Urothelium cell line (cell line): ENCODE measurements at places on chromosomes 16 and 17.

GRCh38 chr16:66335704-66336329, 30.7 kb upstream of the CDH5 start:
- DNase-seq: peak; percentile 83

- peak; percentile 48 for DNase-seq
Observed at GRCh38 chr17:80068301-80069222, 32.1 kb downstream of the CCDC40 start.

GRCh38 chr17:38352245-38353085, 821 bp downstream of the SOCS7 start:
- peak; percentile 25 for DNase-seq

DNA sequence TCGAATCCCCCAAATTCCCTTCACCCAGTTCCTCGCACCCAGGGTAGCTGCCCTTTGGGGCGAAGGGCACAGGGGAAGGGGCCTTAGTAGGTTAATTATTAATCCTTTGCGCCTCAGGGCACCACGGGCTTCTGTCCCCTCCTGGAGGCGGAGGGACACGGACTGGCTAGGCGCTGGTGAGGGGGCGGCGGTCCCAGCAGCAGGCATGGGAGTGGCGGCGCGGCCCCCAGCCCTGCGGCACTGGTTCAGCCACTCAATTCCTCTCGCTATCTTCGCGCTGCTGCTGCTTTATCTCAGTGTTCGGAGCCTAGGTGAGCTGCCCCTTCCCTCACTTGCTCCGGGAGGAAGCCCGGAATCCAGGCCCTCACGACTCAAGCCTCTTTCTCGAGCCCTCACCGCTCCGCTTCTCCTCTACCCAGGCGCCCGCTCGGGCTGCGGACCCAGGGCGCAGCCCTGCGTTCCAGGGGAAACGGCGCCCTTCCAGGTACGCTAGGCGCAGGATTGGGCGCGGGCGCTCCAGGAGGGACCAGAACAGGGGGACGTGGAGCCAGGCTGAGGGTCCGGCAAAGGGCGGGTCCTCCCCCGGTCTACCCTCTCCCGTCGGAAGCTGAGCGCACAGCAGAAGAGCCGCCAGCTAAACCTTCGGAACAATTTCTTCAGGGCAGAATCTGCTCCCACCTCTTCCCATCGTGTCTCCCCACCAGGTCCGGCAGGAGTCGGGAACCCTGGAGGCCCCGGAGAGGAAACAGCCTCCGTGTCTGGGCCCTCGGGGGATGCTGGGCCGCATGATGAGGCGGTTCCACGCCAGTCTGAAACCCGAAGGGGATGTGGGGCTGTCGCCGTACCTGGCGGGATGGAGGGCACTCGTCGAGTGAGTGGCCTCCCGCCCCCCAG, at the start of gene GLTPD2:
Gene GLTPD2 (plus strand): TSS at position 158 of the 894 bp plus-strand sequence. CDS start 48 bp downstream, at position 206.
- no peak for DNase-seq

GRCh38 chr17:71472809-71473789, 647.7 kb upstream of the SOX9 start:
- peak; percentile 78 for DNase-seq

DNA sequence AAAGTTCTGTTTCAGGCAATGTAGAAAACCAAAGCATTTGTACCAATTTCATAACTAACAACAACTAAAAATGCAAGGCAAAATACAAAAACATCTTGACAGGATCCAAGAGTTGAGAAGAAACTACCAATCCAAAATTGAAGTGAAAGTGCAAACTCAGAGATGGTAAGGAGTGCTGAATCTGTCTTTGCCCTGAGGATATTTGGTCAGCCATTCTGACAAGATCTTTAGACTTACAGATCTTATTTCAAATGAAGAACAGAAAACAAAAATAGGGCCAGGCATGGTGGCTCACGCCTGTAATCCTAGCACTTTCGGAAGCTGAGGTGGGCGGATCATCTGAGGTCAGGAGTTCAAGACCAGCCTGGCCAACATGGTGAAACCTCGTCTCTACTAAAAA, 412.8 kb downstream of the ZFHX3 start:
- DNase-seq: no peak

GRCh38 chr17:2282297-2282873, 21.2 kb downstream of the SMG6 start:
- peak; percentile 34 for DNase-seq

DNA sequence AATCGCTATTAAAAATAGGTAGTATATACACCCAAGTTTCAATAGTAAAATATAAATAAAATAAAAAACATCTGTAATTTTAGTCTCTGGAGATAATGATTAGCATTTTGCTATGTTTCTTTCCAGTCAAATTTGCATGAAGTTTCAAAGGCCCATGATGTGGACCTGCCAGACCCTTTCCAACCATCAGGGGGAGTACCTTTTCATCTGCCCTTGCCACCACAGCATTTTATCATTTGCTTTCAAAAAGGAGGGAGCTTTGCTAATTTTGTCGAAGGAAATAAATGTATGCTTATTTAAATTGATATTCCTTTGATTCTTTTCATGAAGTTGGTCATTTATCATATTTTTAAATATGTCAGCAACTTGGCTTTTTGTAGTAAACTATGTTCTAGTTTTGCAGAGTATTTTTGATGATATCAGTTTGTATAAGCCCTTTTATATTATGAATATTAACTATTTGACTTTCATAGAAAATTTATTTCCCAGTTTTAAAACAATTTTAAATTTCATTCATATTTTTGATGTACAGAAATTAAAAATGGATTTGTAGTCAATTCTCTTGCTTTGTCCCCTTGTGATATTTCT, 115.2 kb upstream of the NETO2 start:
- peak; percentile 35 for DNase-seq

GRCh38 chr17:57113656-57114055, 28.6 kb downstream of the AKAP1 start:
- no peak for DNase-seq

DNA sequence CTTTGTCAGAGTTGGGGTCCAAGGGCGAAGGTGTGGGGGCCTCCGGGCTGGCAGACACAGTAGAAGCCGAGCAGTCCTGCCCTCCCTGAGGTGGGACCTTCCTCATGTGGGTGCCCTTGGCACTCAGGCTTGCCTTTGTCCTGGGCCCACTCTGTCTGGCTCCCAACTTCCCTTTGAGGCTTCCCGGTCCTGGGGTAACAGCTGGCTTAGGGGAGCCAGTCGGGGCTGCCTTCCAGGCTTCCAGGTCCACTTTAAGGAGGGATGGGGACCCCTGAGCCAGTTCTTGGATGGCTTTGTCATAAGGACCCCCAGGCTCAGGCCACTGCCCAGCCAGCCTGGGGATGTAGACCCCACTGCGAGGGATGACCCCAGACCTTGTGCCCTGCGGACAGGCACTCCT, 7.8 kb downstream of the GAS2L2 start:
- DNase-seq: no peak

DNA sequence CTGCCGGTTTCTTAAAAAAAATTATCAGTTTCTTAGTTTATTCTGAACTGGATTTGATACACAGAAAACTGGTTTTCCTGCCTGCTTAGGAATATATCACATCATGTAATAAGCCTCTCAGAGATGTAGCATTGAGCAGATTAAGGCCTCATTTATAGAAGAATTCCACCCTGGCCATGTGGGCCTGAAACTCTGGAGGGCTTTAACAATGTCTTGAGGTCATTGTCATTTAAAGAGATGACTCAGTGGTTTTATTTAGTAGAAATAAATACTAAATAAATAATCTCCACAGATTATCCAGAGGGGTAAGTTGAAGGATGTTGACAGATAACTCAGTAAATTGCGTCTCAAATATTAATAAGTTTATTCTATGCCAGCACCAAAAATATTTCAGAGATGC, 56.9 kb downstream of the PRKCA start:
- no peak for DNase-seq

GRCh38 chr16:12283596-12283995, 307.1 kb downstream of the SNX29 start:
- no peak for DNase-seq

GRCh38 chr16:55389426-55390073, 65.5 kb downstream of the IRX6 start:
- no peak for DNase-seq

DNA sequence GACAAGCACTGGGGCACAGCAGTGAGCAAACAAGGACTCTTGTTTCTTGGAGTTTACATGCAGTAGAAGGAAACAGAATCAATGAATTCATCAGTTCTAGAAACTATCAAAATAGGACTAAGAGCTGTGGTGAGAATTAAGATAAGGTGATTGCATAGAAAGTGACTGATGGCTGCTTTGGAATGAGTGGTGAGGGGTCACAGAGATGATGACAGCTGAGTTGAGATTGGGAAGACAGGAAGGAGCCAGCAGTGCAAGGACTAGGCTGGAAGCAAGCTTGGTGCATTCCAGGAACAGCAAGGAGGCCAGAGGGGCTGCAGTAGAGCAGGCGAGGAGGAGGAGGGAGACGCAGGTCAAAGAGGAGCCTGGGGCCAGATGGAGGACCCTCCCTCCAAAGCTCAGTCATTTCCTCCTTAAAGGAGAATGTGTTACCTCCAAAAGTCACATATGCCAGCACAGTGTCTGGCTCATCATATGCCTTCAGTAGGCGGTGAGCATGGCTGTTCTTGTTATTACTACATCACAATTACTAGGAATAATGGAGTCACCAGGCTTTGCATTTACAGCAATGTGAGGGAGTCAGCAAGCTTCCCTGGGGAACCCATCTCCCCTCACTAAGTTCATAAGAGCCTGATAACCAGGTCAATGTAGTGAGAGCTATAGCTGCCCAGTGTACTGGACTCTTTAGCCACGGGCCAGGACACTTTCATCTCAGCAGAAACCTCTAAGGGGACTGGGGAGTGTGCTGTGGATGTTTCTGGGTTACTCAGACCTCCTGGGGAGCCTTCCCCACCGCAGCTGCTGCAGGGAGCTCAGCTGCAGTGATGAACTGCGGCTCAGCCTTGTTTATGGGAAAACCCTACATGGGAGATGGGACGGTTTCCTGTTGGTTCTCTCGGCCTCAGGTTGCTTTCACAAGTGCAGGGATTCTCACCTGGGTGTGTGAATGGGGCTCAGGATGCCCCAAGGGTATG, 157.2 kb downstream of the SEC14L1 start:
- DNase-seq: no peak

- no peak for DNase-seq
Observed at GRCh38 chr16:84502581-84502980, 1.9 kb downstream of the MEAK7 start.

- no peak for DNase-seq
Observed at GRCh38 chr17:20026960-20027359, 17.8 kb downstream of the SPECC1 start.

DNA sequence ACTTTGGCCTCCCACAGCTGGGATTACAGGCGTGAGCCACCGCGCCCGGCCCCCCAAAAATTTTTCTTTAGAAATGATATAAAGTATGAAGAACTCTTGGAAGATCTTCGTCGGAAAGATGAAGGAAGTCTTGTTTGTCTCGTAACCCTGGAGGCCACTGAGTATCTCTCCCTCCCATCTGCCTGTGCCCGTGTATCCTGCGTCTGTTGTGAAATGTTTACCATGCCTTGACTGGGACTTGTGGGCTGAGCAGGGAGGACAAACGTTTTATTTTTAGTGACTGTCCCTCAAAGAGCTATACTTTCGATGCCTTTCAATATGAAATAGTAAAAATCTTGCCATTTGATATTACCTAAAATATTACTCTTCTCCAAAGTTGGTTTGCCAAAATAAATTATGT, 121.2 kb downstream of the RPTOR start:
- DNase-seq: no peak

- no peak for DNase-seq
Observed at GRCh38 chr16:81971853-81972252, 39.4 kb downstream of the SDR42E1 start.

- DNase-seq: no peak
Observed at GRCh38 chr16:88868974-88869672, 2.7 kb upstream of the PABPN1L start.

DNA sequence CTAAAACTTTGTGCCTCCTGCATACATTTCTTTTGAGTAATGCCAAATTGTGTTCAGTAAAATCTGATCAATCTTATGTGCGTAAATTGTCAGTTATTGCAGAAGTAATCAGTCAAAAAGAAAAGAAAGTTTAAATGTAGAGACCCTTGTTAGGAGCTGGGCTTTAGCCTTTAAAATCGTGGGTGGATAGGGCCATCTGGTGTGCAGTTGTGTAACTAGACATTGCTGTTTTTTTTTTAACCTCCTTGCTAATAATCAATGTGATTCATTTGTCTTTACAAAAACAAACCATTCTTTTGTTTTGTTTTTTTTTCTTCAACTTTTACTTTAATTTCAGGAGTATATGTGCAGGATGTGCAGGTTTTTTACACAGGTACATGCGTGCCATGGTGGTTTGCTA, 5.3 kb upstream of the WWOX start:
- DNase-seq: no peak

GRCh38 chr17:50074227-50074626, 18.3 kb downstream of the ITGA3 start:
- no peak for DNase-seq

GRCh38 chr17:43367737-43368242, 31.0 kb upstream of the ARL4D start:
- DNase-seq: no peak

- DNase-seq: no peak
Observed at GRCh38 chr16:54582631-54583250, 296.2 kb upstream of the IRX3 start.

GRCh38 chr17:42411905-42412679, 11.0 kb downstream of the CAVIN1 start:
- DNase-seq: no peak

DNA sequence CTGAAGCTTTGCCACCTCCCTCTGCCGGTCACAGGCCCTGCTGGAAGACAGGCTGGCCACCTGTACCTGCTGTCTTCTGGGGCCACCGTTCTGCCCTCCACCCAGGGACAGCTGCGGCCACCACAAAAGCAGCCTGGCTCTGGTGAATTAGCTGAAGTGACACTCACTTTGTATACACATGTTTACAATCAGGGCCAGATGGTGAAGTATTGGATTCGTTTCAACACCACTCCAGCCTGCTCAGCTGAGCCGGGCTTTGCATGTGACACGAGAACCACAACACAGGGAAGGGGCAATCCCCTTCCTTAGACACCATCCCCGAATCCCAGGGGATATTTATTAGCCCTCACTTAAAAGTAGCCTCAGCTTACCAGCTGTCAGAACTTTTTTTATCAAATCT, 191.5 kb upstream of the RPL38 start:
- no peak for DNase-seq

DNA sequence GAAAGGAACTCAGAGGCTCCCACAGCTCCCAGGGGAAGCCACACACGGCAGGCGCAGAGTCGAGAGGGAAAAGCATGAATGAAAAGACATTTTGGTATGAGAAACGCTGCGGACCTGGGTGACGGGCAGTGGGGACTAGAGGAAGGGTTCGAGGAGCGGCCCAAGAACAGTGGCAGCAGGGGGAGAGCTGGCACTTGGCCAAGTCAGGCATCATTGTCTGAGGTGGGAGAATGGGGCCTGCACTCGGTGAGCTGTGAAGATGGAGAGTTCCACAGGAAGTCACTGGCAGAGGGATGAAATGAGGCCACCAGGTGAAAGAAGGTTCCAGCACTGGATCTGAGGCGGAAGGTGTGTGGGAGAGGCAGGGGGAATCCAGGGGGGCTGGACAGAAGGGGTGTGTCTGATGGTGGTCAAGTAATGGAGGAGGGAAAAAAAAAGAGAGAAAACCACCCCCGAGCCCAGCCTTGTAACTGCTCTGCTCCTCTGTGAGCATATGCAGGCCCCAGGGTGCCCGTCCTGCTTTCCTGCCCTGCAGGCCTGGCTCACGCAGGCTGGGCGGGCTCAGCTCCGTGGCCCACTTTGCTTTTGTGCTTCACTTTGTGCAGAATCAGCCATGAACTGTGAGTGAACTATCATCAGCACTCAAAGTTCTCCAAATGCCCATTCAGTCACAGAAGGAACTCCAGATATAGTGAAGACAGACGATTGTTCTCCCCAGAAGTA, 31.8 kb downstream of the TMEM204 start:
- DNase-seq: no peak

- no peak for DNase-seq
Observed at GRCh38 chr16:30893417-30893743, 497 bp downstream of the BCL7C start.

- DNase-seq: peak; percentile 53
Observed at GRCh38 chr16:8655184-8655717, 19.2 kb upstream of the ABAT start.
